Lung (tissue), 17 donors: ENCODE measurements at places on chromosomes 5 and 9. TPM values are rescaled to one million over a fixed set of nuclear protein-coding genes. Genes with fewer than 3 reads are reported as not detected.

The SLCO6A1 gene
- not detected for total RNA-seq

The G3BP1 gene
- total RNA-seq: 134 TPM

DNA sequence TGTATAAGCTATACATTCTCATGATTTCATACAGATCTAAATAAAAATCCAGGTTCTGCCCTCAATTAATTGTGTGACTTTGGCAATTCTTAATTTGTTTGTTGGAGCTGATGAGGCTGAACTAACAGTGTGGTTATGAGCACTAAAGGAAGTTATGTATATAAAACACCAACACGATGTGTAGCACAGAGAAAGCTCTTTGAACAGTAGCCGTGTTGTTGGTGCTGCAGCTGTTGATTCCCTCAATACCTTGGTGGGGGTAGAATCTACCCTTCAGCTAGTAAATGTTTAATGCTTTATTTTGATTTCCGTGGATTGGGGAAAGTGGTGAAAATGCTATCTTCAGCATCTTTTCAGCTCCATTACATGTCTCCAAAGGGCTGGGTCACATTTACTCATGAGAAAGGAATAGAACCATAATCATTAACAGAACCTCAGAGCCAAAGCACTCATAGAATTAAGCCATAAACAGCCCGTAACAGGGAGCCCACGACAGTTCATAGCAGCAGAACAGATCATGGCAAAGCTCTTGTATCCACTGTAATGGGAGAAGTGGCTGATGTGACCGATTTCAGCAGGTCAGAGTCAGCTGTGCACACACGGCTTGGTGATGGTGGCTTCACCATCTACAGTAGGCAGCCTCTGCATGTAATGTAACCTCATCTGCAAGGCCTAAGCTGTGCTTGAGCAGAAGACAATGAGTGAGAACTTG, 332.7 kb downstream of the DIRAS2 start:
- no peak overlapping the region for H3K27ac ChIP-seq
- H3K27me3 ChIP-seq: no peaks in the 10 kb centered on the region
- H3K4me3 ChIP-seq: no peak overlapping the region

DNA sequence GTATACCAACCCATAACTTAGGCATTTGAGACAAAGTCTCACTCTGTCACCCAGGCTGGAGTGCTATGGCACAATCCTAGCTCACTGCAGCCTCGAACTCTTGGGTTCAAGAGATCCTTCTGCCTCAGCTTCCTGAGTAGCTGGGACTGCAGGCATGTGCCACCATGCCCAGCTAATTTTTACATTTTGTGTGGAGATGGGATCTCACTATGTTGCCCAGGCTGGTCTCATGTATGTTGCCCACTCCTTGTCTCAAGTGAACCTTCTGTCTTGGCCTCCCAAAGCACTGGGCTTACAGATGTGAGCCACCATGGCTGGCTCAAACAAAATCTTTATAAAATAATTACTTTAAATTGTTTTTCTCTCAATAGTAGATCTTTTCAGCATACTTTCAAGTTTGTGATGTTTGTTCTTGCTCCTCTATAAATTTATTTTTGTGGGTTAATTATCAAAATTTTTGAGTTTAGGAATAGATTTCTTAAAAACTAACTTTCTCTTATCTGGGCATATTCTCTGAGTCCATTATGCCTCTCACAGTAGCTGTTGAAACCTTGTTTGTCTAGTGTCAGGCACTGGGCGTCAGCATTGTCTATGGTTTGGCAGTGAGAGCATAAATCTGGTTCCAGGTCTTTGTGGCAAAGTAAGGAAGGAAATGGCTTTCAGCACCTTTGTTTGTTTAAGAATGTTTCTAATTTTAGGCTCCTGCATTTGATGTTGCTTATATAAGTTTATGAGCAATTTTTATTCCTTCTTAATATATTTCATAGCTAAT, 38.7 kb downstream of the NLN start:
- H3K27ac ChIP-seq: no peak overlapping the region
- H3K4me1 ChIP-seq: no peaks in the 10 kb centered on the region
- no peaks in the 10 kb centered on the region for H3K27me3 ChIP-seq
- H3K36me3 ChIP-seq: peaks cover 4% of the 10 kb centered on the region
- no peak overlapping the region for H3K4me3 ChIP-seq
